DMS79 treated with DMSO at 0.1 percent for 48 hours (cell line): ENCODE measurements at places on chromosomes 16 and 17.

- no peak for DNase-seq
Observed at GRCh38 chr16:85650135-85650843, 37.2 kb downstream of the GSE1 start.

DNA sequence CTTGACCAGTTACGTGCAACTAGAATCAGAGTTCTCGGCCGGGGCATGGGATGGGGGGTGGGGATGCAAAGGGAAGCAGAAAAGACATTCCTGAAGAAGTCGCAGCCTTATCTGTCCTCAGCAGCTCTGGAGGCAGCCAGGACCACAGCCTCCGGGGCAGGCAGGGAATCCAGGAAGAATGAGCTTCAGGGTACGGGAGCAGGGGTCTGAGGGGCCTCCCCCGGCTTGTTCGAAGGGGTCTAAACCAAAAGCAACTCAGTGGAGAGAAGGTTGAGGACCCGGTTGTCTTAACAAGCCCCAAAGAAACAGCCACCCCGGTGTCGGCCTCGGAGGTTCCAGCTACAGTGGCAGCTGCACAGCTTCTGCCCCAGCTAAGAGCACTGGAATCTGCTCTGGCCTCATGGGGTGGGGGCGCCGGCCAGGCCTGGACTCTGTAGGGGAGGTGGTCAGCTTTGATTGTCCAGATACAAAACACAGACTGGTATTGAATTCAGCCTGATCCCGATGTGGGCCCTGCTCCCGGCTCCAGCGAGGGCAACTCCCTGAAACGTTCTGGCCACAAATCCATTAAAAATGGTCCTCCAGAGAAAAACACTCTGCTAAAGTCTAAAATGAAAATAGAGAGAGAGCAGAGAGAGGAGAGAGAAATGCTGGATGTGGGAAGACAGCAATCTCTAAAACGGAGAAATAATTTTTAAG lies 7.7 kb downstream of the HOXB4 start:
- DNase-seq: no peak

DNA sequence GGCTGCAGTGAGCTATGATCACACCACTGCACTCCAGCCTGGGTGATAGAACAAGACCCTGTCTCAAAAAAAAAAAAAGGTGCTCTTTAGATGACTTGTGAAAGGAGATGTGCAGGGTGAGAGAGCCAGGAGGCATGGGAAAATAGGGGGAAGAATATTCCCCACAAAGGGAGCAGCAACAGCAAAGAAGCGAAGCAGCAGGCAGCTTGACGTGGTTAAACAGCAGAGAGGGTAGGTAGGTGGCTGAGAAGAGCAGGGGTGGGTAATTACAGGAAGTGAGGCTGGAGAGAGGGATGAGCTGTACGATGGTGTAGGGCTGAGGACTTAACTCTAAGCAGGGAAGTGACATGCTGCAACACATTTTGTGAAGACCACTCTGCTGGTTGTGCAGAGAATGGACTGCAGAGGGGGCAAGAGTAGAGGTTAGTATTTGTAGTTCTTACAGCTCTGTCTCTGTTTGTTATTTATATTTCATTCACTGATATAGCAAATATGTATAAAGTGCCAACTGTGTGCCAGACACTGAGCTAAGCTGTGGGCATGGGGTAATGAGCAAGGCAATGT lies 1.6 kb downstream of the HEATR3 start:
- DNase-seq: peak; percentile 2

DNA sequence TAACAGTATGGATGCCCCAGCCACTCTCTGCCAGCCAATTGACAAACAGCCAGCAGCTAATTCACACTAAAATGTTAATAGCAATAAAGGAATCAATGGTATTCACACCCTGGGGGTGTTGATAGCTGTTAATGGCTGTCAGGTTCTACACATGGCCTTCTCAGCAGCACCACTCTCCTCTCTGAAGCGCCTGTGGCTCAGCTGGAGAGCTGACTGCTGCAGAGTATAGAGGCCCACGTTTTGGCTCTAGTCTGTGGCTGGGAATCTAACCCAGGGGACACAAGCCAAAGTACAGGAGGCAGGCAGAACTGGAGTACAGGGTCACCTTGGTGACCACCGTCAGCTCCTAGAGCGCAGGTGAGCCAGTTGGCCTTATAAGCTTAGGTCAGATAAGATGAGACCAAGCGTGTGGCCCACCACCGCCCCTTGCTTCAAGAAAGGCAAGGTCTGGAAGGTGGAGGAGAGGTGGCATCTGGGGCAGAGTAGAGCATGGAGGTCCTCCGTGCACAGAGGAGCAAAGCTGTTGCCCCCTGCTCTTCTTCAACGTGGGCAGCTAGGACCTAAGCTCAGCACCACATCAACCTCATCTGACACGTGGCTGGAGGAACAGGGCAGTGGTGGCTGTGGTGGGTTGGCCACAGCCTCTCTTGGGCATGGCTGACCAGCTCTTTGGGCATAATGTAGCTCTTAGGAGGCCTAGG lies 25.4 kb downstream of the CCR7 start:
- no peak for DNase-seq

- peak; percentile 70 for DNase-seq
Observed at GRCh38 chr17:45783593-45784292, 377 bp upstream of the CRHR1 start.

DNA sequence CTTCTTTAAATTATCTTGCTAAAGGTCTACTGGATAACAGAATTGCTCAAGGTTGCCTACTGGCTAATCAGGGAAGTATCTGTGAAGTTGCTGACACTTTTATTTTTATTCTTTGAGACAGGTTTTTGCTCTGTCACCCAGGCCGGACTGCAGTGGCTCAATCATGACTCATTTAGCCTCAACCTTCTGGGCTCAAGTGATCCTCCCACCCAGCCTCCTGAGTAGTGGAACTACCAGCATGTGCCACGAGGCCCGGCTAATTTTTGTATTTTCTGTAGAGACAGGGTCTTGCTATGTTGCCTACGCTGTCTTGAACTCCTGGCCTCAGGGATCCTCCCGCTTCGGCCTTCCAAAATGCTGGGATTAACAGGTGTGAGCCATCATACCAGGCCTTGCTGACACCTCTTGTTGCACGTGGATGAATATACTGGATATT lies 43.1 kb downstream of the GLG1 start:
- no peak for DNase-seq

GRCh38 chr16:48366165-48367093 lies 18.8 kb downstream of the SIAH1 start:
- peak; percentile 30 for DNase-seq

GRCh38 chr16:85728879-85729278 lies 22.0 kb downstream of the C16orf74 start:
- no peak for DNase-seq

- peak; percentile 29 for DNase-seq
Observed at GRCh38 chr17:36936455-36937000, 747 bp upstream of the LHX1 start.

- DNase-seq: no peak
Observed at GRCh38 chr16:880471-881171, 80.1 kb upstream of the GNG13 start.

DNA sequence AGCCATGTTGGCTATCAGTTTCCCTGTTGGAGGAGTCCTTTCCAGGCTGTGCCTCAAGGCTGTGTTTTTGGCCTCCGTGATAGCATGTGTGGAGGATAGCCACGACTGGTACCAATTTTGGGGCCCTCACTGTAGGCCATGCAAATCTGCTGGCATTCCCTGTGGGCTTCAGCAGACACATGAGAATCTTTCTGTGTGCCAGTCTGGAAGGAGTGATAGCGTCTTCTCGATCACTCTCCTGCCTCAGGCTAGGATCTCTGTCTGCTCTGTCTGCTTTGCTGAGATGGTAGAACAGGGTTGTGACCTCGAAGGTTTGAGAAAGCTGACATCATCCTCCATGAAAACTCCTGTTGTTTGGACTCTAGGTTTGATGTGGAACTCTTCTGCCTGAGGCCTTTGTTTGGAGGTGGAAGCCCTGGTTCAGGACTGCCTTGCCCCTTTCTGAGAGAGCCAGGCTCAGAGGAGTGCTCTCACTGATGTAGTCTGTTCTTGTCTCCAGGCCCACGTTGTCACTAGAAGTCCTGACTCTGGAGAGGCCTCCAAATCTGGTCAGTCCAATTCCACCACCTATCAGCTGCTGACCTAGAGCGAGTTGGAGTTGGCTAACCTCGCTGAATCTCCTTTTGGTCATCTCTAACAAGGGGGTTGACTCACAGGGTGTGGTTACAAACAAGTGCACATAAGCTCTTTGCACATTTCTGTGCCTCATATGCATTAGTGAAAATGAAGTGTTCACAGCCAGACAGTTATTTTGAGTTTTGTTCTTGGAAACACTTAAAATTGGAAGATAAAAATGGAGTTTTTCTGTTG lies 12.1 kb upstream of the EDC4 start:
- no peak for DNase-seq

DNA sequence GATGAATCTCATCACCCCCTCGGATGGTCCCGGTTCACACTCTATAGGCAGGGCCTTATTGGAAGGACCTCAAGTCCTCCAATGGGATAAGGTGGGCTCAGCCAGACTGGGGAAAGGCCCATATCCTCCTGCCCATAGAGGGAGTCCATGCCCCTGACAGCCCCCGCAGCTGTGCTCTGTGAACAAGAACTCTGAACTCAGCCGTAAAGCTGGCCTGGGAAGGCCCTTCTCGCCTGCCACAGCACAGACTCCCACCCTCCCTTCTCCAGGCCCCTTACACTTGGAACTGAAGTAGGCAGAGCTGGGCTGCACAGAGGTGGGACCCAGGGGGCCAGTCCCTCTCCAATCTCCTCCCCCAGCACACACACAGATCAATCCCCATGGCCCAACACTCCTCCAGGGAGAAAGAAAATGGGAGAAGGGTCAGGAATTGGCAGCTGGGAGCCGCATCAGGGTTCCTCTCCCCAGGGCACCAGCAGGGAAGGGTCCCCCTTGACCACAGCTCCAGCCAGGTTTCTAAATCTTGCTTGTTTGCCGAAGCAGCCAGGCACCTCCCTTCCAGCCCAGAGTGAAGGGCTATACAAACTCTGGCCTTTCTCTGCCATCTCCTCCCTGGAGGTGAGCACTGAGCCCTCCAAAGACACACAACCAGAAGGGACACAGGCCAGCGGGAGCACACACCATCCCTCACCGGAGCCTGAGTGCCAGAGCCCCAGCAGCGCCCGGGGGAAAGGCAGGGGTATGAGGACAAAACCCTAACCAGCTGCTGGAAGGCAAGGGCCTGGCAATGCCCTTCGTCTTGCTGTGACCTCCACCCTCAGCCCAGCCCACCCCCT lies 454.1 kb downstream of the SOX9 start:
- DNase-seq: no peak
